Mesendoderm (in vitro differentiated cells): ENCODE measurements at places on chromosomes 3 and 15.
A peak's percentile ranks its signal among the peaks of the same experiment; 100 is the strongest.

- DNase-seq: no peak
These were observed 23.4 kb upstream of the GATM start for GRCh38 chr15:45401665-45402161.

DNA sequence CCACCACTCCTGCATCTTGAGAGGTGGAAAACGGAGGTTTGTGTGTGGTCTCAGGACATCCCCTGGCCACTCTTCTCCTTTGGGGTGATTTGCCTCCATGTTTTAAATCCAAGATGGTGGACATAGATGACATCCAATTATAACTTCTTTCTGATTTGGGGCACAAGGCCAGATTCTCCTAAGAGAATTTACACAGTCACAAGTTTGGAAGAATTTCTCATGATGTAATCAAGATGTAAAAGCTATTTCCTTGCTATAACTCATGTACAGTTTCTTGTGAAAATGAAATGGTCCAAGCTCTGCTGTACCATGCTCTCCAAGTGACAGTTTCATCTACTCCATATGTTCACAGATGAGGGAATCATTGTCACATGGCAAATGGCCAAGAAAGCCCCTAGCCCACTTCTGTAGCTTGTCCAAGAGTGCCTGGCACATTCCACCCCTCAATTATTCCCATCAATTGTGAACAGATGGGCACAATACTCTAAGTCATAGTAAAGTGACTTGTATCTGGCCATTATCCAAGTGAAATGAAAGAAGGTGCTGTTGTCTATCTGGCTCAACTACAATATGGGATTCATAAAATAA lies 134.6 kb upstream of the ROPN1 start:
- DNase-seq: no peak

DNA sequence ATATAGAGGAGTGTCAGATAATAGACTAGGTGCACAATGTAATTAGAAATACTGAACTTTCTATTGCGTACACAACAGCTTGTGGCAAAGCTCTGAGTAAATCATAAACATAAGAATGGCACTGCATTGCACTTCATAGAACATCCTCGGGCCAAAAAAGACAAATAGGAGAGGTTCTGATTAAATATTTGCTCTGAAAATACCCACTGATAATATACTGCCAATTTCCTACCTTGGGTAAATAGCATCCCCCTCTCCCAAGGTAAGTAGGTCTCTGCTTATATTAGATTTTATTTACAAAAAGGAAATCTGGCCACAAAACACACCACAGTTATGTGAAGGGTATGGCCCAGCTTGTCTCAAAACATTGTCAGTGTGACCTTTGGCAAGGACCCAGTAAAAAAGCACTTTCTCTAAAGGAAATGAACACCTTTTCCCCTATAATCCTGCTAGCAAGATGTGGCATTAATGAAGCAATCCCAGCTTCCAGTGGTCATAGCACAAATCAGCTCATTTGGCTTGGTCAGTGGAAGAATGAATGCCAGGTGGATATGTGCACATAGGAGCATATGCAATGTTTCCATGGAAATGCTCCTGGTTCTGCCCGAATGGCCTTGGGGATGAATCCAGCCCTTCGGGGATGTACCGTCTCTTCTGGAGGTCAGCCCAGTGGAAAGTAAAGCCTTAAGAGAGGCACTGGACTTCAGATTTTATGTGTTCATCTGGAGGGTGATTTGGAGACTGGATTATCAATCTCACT lies 315.9 kb downstream of the LSAMP start:
- no peak for DNase-seq

- no peak for DNase-seq
These were observed 115.8 kb downstream of the DUT start for GRCh38 chr15:48447058-48447457.

- no peak for DNase-seq
These were observed 37.7 kb downstream of the SLC6A6 start for GRCh38 chr3:14440168-14440518.

DNA sequence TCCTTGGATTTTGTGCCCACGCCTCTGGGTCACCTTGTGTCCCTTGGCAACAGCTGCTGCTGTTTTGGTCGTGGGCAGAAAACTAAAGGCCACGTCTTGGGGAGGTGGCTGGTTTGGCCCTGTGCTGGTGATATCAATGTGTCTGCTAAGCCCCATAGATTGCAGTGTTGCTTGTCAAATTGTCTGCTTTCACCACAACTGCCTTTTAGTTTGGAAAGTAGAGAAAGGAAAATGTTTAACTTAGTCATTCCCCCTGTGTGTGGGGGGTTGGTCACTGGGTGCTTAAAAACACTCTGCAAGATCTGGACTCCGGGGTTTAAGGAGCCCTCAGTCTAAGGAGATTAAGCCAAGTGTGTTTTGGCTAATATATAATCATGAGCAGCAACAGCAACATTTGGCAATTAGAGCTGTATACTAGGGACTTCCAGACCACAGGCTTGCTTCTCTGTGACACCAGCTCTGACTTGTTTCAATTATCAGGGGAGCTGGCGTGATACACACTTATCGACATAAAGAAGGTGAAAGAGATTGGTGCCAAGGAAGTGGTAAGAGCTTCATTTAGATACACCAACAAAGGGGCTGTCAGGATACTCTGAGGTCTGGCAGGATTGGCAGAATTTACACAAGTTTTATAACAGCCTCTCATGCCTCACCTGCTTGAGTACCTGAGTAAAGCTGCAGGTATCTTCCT lies 3.5 kb downstream of the SMAD3 start:
- no peak for DNase-seq

DNA sequence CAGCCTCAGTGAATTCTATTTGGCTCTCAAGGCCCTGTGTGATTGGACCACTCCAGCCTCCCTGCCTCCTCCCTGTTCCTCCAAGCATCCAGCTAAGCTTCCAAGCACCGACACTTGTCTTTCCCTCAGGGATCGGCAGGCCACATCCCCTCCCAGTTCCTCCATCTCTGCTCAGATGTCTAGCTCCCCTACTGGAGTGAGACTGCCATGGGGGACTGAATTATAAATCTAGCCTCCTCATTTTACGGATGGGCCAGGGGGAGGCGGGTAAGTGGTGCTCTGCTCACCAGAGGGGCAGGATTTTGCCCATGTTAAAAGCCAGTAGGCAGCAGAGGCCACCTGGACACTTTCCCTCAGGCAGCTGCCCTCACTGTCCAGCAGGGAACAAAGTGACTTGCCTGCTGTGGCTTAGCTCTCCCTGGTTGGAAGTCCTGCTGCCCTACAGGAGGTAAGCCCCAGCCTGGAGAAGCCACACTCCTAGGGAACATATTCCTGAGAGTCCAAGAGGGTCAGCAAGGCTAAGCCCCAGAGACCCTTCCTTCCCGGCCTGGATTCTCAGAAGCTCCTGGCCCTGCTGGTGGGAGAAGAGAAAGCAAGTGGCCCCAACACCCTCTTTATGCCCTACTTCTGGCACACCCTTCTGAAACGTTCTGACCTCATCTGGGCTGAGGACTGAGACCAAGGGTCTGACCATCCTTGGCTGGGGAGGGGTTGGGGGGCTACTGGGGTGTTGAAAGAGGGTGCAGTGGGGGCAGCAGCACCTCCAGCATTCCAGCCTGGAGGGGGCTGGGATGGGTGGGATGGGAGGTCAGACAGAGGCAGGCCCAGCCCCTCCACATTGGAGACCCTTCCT lies 9.1 kb upstream of the HHATL start:
- peak; percentile 68 for DNase-seq

- peak; percentile 80 for DNase-seq
These were observed at the start of gene TTLL3 for GRCh38 chr3:9809615-9810432. Gene TTLL3, plus strand, starts transcription at chr3:9810262. Its CDS starts 400 bp downstream, at chr3:9810662.

DNA sequence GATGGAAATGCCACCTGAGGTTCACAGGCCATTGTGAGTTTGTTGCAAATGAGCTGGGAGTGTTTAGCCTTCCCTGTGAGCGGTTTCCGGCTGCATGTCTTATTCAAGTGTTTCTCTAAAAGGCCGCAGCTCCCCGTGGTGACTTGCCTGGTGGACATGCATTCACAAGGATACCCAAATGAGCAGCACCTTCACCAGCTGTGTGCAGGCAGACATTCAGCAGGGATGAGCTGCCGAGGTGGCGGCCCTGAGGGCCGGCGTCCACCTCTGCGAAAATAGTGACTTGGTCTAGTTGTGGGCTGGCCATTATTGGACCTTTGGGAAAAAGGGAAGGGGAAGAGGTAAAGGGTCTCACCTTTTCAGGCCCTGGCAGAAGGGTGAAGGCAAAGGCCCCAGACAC lies 23.4 kb downstream of the SPSB4 start:
- peak; percentile 84 for DNase-seq

GRCh38 chr3:151265166-151265565 lies 13.2 kb downstream of the P2RY14 start:
- no peak for DNase-seq

DNA sequence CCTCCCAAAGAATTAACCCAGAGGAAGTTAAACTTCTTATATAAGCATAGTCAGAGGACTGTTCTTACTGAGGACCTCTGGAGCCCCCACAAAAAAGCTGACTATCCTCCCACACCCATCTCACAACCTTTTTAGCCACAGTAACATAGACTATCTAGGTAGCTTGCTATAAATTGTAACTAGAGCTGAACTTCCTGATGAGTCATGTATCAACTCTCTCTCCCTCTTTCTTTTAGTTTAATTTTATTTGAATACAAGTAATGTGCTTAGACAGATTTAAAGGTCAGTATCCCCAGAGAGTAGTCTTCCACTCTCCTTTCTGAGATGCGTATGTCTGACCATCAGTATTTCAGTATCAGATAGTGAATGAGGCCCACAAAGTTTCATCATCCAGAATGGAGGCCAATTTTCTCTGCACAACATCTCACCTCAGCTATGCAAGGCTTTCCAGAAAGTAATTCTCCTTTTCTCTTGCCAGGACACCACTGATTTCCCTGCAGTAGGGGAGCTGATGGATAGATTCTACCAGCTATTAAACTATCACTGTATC lies 104.0 kb upstream of the MYRIP start:
- no peak for DNase-seq

GRCh38 chr15:81106560-81106959 lies 27.5 kb upstream of the CFAP161 start:
- peak; percentile 65 for DNase-seq

DNA sequence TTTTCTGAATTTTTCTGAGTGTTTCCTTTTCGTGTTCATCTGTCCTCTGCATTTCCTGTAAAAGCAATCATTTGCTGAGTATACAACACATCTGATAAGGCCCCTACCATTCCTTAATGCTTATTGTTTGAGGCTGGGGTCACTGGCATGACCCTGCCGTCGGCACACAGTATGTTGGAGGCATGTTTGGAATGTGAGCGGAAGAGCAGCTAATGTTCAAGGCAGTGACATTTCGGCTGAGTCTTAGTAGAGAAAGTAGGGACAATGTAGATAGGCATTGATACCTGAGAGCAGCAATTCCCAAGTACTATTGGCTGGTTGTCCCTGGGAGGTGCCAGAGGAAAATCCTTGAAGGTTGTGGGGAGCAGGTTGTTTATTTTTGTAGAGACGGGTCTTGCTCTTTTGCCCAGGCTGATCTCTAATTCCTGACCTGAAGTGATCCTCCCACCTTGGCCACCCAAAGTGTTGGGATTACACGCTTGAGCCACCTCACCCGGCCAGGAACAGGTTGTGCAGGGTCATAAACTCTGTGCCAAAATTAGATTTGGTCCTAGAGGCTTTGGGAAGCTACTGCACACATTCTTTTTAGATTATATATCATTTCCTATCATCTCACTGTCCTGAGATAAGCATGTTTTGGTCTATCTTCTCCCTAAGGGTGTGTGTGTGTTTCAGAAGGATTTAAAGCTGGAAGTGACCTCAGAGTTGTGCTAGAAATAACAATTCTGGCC lies 13.5 kb downstream of the PTPN23 start:
- peak; percentile 77 for DNase-seq

DNA sequence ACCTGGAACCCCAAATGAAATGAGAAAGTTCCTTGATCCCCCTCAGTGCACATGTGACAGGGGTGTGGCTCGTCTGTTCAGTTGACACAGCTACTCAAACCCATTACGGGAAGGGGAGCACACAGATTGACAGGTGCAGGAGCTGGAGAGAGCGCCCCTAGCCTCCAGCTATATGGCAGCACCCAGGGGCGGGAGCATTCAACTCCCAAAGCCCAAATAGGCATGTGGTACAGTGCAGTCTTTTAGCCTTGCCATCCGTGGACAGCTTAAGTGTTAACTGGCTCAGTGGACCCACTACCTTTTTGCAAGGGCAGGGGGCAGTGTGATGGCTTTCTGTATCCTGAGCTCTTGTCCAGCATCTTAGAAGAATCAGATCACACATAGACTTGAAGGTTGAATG lies 1374.2 kb upstream of the ALCAM start:
- DNase-seq: peak; percentile 21

- DNase-seq: peak; percentile 94
These were observed 136.5 kb downstream of the ZNF609 start for GRCh38 chr15:64596701-64597476.

DNA sequence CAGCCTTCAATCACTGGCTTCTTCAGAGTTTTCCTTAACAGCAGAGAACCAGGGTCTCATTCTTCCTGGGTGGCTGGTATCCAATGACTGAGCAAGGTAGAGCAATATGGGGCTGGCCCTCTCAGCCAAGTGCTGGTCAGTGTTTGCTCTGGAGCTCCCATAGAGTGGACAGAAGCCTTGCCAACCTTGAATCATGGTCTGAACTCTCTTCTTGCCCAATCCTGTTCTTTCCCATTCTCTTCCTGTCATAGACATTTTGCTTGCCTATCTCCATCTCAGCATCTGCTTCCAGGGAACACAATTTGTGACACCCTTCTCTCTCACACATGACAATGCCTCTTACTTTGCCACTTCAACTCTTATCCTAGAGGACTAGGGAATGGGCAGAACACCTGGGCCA lies 245.6 kb upstream of the PEX5L start:
- no peak for DNase-seq

DNA sequence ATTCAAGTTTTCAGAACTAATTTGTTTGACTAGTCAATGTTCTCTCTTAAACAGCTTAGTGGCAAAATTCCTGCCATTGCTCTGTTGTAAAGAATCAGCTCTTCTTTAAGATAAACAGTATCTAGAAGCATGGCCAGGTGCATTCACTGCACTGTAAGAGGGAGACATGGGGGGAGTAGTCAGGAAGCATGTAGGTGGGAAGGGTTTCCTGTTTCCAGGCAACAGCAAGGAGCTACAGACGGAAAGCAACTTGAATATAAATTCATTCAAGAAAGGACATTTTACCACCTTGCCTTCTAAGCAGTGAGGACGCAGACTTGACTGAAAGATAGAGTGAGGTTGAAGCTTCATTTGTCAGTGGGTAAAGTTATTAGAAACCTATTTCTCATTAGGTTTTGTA lies 55.3 kb downstream of the BBX start:
- DNase-seq: peak; percentile 58

- DNase-seq: no peak
These were observed 396.7 kb upstream of the RGMA start for GRCh38 chr15:93485438-93486327.

DNA sequence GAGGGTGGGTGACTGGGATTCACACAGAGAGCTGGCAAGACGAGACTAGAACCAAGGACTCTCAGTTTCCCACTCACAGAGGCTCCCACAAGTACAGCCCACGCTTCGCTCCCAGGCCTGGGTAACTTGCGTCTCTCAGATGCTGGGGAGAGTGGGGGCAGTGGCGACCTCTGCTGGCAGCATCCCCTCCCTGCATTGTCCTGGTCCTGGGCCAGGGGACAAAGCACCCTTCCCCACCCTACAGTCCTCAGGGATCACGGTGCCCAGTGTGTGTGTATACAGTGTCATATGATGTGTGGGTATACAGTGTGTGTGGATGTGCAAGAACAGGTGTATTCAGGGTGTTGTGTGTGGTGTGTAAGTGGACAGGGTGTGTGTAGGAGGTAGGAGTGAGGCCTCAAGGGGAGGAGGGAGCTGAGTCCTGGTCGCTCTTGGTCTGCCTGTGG lies 12.8 kb downstream of the VILL start:
- DNase-seq: peak; percentile 71
